WTC11 (cell line): ENCODE measurements at places on chromosomes 11 and 22. TPM values are rescaled to one million over a fixed set of nuclear protein-coding genes. Genes with fewer than 3 reads are reported as not detected.
A peak's percentile ranks its signal among the peaks of the same experiment; 100 is the strongest.

CEP126 gene
- total RNA-seq, result 1.9 to 2.4 TPM (median 2.0 TPM) in 3 replicates

WT1 gene
- 0.09 to 0.16 TPM in 2 of 3 replicates, not detected in the other for total RNA-seq

DNA sequence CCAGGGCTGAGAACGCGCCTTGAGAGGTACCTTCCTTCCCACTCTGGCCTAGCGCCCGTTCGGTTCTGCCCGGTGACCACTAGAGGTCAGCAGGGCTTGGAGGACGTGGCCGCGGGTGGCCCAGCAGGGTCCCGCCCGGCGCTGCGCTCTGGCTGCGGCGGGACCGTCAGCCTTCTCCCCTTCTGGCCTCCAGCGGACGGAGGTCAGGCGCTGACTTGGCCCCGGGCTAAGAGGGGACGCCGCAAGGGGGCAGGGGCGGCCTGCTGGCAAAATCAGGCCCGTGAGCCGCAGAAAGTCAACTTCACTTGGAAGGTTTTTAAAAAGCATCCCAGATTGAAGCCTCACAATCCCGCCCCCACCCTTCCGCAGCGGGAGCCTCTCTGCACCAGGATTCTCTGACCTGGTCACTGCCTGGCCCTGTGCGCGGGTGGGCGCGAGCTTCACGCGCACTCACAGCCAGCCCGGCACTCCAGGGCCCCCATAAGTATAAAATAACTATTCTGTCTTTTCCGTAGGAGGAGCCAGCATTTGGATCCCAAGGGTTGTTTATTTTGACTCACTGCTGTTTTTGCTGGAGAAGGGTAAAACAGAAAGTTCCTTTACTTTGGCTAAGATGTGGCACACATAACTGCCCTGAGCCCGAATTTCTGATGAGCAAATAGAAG lies 23.2 kb upstream of the ZBTB16 start:
- no peak overlapping the region for H3K27ac ChIP-seq
- H3K4me1 ChIP-seq, result no peaks in the 10 kb centered on the region
- peak overlapping the region; percentile 50 for H3K4me3 ChIP-seq
- H3K36me3 ChIP-seq, result no peaks in the 10 kb centered on the region

DNA sequence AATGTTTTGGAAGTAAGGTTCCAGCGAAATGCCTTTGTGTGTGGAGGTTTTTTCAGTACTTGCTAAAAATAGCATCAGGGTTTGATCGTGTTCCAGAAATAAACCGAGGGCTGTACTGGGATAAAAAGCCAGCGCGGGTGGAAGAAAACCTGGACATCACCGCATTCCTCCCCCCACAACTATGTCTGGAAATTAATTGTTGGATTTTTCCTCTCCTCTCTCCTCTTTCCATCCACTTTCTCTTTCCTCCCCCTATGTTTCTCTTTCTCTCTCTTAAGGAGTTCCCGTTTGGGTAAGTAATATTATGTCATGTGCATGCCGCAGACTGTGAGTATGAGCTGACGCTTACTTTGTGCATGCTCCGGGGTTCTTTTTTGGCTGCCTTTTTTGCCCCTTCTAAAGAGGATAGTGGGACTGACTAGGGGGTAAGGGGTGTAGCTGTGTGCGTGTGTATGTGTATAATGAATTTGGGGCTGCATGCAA lies 104.2 kb upstream of the HSD17B12 start:
- H3K4me3 ChIP-seq, result peak overlapping the region; percentile 72
- no peak for DNase-seq
- peaks cover 99% of the 10 kb centered on the region for H3K27me3 ChIP-seq

GRCh38 chr11:78228467-78228866 lies 39.7 kb downstream of the USP35 start:
- H3K27me3 ChIP-seq, result no peaks in the 10 kb centered on the region
- H3K4me1 ChIP-seq, result no peaks in the 10 kb centered on the region
- DNase-seq, result no peak
- H3K4me3 ChIP-seq, result no peak overlapping the region
- peaks cover 6% of the 10 kb centered on the region; the same call in 1 of the 2 replicates for H3K36me3 ChIP-seq
- no peak overlapping the region for H3K27ac ChIP-seq

GRCh38 chr22:37178350-37179125 lies 9.5 kb downstream of the C1QTNF6 start:
- H3K4me1 ChIP-seq, result peaks cover 22% of the 10 kb centered on the region
- no peaks in the 10 kb centered on the region; the same call in 1 of the 2 replicates for H3K27me3 ChIP-seq
- H3K4me3 ChIP-seq, result no peak overlapping the region
- H3K36me3 ChIP-seq, result no peaks in the 10 kb centered on the region
- no peak for DNase-seq

GRCh38 chr22:45872659-45873263 lies 104.2 kb downstream of the WNT7B start:
- no peak overlapping the region for H3K27ac ChIP-seq
- peaks cover 11% of the 10 kb centered on the region for H3K4me1 ChIP-seq
- no peak overlapping the region for H3K4me3 ChIP-seq
- no peak for DNase-seq
- H3K36me3 ChIP-seq, result no peaks in the 10 kb centered on the region

DNA sequence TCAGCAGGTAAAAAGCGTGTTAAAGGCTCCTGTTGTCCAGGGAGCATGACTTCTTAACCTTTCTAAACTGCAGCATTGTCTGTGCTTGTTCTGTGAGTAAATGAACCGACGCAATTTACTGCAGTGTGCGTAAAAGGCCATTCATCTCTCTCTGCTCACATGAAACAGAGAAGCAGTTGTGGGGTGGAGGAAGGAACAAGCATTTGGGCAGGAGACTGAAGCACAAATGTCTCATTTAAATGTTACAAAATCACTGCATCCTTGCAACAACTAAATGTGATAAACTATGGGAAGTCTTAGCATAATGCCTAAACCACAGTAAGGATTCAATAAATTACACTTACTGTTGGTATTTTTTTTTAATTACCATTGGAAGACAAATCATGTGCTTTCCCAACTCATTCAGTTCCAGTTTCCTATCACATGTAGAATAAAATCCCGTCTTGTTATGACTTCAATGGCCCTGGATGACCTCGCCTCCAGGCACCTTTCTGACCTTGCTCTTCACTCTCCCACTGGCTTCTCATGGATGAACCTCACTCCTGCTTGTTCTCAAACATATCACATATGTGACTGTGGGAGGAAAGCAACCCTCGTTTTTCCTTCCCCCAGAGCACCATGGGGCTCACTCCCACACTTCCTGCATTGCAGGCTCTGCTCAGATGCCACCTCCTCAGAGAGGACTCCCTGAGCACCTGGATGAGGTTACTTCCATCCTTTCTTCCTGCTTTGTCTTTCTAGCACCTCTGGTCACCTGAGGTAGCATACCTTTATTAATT lies 21.6 kb upstream of the RFPL2 start:
- H3K27me3 ChIP-seq, result 0 out of 2 replicates have a peak, but pooled peaks cover 4% of the 10 kb centered on the region
- H3K4me1 ChIP-seq, result no peaks in the 10 kb centered on the region
- no peak for DNase-seq
- no peak overlapping the region for H3K4me3 ChIP-seq

DNA sequence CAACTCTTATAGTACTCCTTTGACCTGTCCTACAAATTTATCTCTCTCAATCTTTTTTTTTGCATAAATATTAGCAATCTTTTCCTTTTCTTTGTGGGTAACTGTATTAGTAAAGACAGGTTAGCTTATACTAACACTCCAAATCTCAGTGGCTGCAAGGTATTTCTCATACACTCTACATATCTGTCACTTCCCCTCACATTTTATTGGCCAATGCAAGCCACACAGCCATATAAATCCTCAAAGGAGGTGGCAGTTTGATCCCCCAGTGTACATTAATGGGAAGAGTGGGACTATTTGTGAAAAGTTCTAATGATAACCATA lies 42.6 kb upstream of the EED start:
- no peak overlapping the region for H3K4me3 ChIP-seq
- peaks cover 4% of the 10 kb centered on the region for H3K27me3 ChIP-seq
- no peaks in the 10 kb centered on the region for H3K4me1 ChIP-seq
- no peak overlapping the region for H3K27ac ChIP-seq
- DNase-seq, result no peak

DNA sequence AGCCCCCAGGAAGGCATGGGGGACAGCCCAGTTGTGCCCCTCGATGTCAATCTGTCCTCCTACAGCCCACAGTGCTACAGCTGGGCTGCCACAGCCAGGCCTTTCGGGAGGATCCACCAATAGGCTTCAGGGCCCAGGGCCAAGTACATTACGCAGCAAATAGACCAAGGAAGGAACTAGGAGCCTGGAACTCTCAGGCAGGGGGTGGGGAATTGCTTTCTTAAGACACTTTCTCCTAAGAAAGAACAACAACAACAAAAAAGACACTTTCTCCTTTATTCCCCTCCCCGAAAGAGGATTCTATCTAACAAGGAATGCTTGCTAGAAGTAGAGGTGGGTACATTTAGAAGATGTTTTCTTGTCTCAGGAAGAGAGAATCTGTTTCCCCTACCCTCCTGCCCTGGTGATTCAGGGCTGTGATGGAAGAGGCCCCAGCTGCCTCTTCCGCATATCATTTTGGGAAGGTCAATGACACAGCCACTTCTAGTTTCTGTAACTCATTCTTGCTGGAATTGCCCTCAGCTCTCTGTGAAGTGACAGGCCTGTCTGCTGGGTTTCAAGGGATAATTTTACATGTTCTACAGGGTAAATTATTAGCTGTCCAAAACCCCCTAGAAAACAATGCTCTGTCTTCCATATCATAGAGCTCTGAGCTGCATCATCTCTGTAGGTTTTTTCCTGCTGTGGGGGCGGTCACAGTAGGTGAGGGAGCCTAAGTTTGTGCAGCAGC lies 6.0 kb upstream of the MALAT1 start:
- peaks cover 82% of the 10 kb centered on the region for H3K4me1 ChIP-seq
- H3K4me3 ChIP-seq, result no peak overlapping the region
- peak overlapping the region; percentile 86 for H3K27ac ChIP-seq
- DNase-seq, result peak; percentile 16
- no peaks in the 10 kb centered on the region for H3K36me3 ChIP-seq

DNA sequence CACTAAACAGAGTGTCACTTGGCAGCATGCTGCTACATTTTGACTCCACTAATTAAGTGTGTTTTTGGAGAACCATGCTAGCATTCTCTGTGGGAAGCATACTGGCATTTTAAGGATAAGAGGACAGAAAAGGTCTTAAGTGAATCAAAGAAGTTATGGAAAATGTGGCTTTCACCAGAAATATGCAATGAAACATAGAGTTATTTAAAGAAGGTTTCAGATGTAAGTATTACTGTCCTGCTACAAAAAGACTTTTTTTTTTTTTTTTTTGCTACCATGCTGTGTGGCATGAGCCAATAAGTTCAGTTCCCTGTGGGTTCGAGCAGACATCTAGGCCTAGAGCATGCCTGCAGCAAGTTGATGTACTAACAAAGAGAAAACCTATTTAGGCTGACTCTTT lies 187.6 kb downstream of the MSANTD4 start:
- H3K36me3 ChIP-seq, result no peaks in the 10 kb centered on the region
- H3K4me3 ChIP-seq, result no peak overlapping the region
- peaks cover 11% of the 10 kb centered on the region for H3K4me1 ChIP-seq
- H3K27me3 ChIP-seq, result no peaks in the 10 kb centered on the region
- DNase-seq, result no peak

DNA sequence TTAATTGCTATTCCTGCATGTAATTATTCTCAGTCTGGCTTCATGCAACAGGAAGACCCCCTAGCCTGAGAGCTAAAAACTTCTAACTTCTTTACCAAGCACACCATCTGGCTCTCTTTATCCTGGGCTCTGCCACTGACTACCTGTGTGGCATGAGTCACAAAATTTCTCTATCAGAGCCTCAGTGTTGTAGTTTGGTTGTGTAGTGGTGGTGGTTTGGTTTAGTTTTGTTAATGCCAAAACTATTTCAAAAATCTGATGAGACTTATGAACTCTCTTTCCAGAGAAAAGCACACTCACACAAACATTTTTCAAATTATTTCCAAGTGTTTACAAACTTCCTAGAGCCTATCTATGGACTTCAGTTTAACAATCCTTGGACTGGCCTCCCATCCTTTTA lies 7.5 kb upstream of the IL17RA start:
- H3K4me1 ChIP-seq, result no peaks in the 10 kb centered on the region; the same call in 1 of the 2 replicates
- H3K4me3 ChIP-seq, result no peak overlapping the region
- DNase-seq, result no peak
- no peaks in the 10 kb centered on the region for H3K36me3 ChIP-seq
- no peaks in the 10 kb centered on the region for H3K27me3 ChIP-seq

DNA sequence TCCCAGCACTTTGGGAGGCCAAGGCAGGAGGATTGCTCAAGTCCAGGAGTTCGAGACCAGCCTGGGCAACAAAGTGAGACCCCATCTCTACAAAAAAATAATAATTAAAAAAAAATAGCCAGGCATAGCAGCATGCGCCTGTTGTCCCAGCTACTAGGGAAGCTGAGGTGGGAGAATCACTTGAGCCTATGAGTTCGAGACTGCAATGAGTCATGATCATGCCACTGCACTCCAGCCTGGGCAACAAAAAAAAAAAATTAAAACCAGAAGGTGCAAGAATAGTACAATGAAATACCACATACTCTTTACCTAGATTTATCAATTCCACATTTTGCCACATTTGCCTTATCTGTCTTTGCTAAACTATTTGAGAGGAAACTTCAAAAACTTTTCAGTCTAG lies 8.2 kb downstream of the DPF2 start:
- no peak overlapping the region for H3K4me3 ChIP-seq
- H3K27ac ChIP-seq, result no peak overlapping the region
- no peaks in the 10 kb centered on the region for H3K27me3 ChIP-seq
- H3K4me1 ChIP-seq, result no peaks in the 10 kb centered on the region
- DNase-seq, result no peak

DNA sequence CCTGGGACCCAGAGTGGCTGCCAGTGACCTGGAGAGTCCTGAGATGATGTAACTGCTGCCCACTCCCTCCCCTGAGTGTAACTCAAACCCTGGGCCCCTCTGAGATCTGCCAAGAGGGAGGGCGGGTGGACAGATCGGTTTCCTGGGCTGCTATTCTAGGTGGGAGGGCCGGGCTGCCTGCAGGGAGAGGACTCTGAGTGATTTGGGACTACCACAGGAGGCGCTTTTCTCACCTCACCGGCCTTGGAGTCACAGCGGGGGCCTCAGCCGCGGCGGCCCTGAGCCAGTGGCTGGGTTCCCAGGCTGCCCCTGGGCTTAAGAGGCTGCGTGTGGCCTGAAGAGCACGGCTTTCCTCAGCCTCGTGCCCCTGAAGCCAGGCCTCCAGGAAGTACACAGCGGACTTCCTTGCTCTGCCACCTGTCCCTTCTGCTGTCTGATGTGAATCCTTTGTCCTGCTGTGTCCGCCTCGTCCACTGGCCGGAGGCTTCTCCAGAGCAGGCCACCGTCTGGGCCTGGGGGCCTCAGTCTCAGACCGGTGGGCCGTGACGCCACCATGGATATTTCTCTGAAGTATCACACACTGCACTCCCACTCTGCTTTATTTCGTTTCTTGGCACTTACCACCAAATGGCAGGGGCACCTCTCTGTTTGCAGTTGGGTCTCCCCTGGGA lies 11.5 kb downstream of the RELT start:
- H3K27ac ChIP-seq, result 0 out of 2 replicates have a peak overlapping the region, but pooled peaks have one; percentile 60
- peaks cover 11% of the 10 kb centered on the region for H3K4me1 ChIP-seq
- no peaks in the 10 kb centered on the region for H3K36me3 ChIP-seq
- H3K4me3 ChIP-seq, result no peak overlapping the region

- peaks cover 26% of the 10 kb centered on the region for H3K4me1 ChIP-seq
- no peak overlapping the region for H3K4me3 ChIP-seq
- peaks cover 4% of the 10 kb centered on the region for H3K36me3 ChIP-seq
- H3K27me3 ChIP-seq, result no peaks in the 10 kb centered on the region
Measured at GRCh38 chr22:17698948-17699347, 60.4 kb downstream of the BCL2L13 start.

- peak overlapping the region; percentile 86 for H3K4me3 ChIP-seq
- peak; percentile 33 for DNase-seq
- H3K27me3 ChIP-seq, result peaks cover 44% of the 10 kb centered on the region
- peaks cover 39% of the 10 kb centered on the region for H3K4me1 ChIP-seq
Measured at GRCh38 chr11:88508418-88508758, 170.9 kb upstream of the CTSC start.

GRCh38 chr11:43021466-43021865 lies 290.3 kb upstream of the API5 start:
- no peaks in the 10 kb centered on the region for H3K27me3 ChIP-seq
- peak; percentile 35 for DNase-seq
- H3K27ac ChIP-seq, result no peak overlapping the region
- H3K4me1 ChIP-seq, result peaks cover 11% of the 10 kb centered on the region
- H3K4me3 ChIP-seq, result no peak overlapping the region

GRCh38 chr11:90822996-90823395 lies 600.1 kb upstream of the CHORDC1 start:
- H3K27me3 ChIP-seq, result no peaks in the 10 kb centered on the region; the same call in 1 of the 2 replicates
- H3K4me1 ChIP-seq, result peaks cover 2% of the 10 kb centered on the region; the same call in 1 of the 2 replicates
